ENCODE measurements at places on chromosomes 7 and 10.

- DNase-seq = no peak
Observed at GRCh38 chr7:78662939-78663338, 790.5 kb downstream of the MAGI2 start.

- DNase-seq = no peak
Observed at GRCh38 chr10:60246382-60246781, 143.3 kb downstream of the ANK3 start.

- DNase-seq = no peak
Observed at GRCh38 chr10:116796469-116796868, 52.8 kb upstream of the ENO4 start.

DNA sequence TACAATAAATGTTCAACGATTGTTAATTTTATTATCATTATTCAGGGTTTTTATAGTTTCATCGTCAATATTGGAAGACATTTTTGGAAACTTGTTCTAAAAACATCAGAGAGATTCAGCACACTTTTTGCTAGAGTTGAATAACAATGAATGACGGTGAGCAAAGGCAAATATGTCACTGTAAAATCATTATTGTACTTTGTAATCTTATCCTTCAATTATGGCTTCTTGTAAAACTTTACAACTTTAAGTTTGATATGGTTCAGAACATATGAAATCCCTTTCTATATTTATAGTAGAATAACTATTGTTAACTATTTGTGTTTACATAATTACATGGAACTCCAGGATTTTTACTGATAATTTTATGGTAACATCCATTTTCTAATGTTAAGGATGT is 167.8 kb upstream of the SEMA3A start:
- DNase-seq = no peak

DNA sequence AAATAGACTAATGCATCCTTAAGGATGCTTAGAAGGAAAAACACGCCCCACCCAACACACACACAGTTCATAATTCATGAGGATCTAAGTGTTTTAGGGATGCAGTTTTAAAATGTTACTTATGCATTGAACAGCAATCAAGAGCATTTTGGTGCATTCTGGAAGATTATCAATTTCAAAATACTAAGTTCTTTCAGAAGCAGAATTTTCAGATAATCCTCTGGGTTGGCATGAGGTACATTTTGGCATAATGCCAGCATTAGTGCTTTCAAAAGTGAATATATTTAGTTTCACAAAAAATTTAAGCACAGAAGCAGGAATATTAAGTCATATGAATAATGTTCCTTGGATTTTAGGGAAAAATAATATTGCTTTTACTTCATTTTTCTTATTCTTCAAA is 937.1 kb downstream of the REEP3 start:
- DNase-seq = no peak

DNA sequence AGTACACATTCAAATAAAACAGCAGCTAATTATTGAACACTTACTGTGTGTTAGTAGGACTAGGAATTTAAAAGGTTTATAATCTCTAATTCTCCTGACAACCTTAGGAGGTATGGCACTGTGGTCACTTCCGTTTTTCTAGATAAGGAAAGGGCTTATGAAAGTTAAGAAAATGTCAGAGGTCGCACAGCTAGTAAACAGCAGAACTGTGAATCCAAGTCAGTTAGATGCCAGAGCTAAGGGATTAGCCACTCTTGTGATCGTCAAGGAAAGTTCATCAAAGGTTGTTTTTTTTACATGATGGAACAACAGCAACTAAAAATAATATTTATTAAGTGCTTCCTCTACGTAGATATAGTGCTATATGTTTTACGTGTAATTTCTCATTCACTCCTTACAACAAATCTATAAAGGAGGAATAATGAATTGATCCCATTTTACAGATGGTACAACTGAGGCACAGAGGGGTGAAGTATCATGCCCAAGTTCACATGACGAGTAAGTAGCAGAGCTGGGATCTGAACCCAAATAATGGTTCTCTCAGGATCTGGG is 84.9 kb downstream of the NAMPT start:
- no peak for DNase-seq
